Hematopoietic multipotent progenitor cell treated with erythropoietin and hydrocortisone succinate and interleukin-3 and kit ligand, for 4 days (in vitro differentiated cells): ENCODE measurements at places on chromosomes 5 and 9.

GRCh38 chr5:132504746-132505145, 14.2 kb upstream of the IRF1 start:
- DNase-seq: no peak

DNA sequence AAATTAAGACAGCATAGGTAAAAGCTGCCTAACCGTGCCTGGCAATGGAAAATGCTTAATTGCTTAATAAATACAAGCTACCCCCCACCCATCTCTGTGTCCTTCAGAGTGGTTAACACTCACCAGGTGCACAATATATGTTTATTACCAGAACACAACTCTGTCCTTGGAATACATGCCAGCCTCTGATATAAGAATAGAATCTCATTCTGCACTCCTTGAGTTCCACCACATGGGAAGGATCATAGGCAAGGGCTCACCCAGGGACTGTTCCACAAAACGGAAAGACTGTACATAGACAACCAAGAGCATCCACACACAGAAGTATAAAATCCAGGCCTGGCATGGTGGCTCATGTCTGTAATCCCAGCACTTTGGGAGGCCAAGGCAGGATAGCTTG, 91.4 kb downstream of the STRBP start:
- no peak for DNase-seq

DNA sequence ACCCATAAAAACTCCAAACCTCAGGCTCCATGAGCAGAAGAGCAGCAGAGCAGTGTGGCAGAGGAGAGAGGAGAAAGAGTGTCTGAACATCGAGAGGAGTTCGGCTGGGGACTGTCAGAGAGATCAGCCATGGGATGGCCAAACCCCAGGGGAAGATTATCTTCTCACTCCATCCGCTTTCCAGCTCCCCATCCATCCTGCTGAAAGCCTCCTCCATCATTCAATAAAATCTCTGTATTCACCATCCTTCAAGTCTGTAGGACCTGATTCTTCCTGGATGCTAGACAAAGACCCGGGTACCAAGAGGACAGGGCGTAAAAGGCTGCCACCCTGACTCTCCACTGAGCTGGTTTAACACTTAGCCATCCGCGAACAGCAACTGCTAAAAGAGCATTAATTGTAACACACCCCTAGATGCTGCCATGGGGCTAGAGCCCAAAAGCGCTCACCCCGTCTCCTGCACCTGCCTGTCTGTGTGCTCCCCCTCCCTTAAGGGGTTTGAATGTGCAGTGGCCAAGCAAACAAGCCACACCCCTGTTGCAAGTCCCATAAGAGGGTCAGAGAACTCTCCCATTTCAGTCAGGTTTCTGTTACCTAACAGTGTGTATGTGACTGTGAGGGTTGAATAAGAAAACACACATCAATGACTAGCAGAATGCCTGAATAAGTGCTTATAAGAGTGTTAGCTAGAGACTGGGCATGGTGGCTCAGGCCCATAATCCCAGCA, 13.9 kb upstream of the SELENOP start:
- DNase-seq: no peak

GRCh38 chr9:70392189-70392588, 22.3 kb downstream of the KLF9 start:
- DNase-seq: peak; percentile 66

- DNase-seq: peak; percentile 48
These were observed 572 bp downstream of the ZDHHC21 start for GRCh38 chr9:14692470-14693250.

GRCh38 chr5:141356133-141356532, 1.3 kb downstream of the PCDHGA4 start:
- no peak for DNase-seq

- DNase-seq: no peak
These were observed 36.8 kb upstream of the STARD4 start for GRCh38 chr5:111548992-111549649.

- no peak for DNase-seq
These were observed 25.0 kb upstream of the TRIM36 start for GRCh38 chr5:115194676-115195075.

DNA sequence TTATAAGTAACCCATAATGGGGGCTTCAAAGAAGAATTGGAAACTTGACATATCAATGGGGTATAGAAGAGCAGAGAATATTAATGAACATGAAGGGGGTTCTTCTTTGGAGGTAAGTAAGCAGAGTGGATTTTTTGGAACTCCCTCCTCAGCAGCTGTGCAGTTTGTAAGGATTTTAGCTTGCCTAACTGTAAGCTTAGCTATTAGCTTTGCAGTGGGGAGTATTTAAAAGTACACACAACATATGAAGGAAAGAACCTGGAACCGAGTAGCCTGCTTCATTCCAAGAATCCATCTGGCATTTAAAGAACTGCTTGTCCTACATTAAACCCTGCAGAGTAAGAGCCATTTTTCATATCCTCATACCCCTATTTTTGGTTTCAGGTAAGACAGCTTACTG, 2.2 kb upstream of the PBX3 start:
- DNase-seq: no peak

DNA sequence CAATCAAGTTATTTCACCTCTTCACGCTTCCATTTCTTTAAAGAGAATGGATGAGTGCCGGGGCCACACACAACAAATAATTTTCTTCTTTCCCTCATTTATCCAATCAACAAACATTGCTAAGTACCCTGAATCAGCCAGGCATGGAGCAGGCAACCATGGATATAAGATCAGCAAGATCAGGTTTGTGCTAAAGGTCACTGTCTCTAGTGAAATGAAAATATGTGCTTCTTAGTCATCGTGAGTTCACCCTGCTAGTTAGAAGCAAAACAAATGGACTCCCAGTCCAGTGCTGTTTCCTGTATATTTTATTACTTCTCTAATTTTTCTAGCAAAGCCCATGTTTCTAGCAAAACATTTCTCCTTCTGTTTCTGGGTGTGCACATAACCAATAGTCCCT, 629.2 kb downstream of the BNC2 start:
- DNase-seq: no peak

GRCh38 chr5:157516006-157516405, 56.0 kb downstream of the NIPAL4 start:
- no peak for DNase-seq

DNA sequence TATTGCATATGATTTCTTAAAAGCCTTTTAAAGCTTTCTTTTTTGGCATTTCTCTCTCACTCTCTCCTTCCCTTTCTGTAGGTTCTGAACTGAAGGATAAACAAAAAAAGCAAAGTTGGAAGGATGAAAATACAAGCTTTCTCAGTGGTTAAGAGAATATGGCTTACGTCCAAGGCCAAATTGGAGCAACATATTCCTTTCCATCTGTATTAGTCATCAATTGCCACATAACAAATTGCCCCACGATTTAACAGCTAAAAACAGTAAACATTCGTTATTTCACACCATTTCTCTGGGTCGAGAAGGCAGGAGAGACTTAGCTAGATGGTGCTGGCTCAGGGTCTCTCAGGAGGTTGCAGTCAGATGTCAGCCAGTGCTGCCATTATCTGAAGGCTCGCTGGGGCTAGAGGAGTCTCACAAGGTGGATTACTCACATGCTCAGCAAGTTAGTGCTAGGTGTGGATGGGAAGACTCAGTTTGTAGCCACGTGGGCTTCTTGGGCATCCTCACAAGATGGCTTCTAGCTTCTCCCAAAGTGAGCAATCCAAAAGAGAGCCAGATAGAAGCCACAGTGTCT, 2.0 kb upstream of the ROR2 start:
- DNase-seq: no peak

DNA sequence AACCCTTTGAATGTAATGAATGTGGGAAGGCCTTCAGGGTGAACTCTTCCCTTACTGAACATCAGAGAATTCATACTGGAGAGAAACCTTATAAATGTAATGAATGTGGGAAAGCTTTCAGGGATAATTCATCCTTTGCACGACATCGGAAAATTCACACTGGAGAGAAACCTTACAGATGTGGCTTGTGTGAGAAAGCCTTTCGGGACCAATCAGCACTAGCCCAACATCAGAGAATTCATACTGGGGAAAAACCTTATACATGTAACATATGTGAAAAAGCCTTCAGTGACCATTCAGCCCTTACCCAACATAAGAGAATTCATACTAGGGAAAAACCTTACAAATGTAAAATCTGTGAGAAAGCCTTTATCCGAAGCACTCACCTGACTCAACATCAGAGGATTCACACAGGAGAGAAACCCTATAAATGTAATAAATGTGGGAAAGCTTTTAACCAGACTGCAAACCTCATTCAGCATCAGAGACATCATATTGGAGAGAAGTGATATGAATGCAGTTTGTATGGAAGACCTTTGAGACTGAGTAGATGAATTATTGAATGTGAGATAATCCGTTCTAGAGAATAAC, 24.6 kb downstream of the ZNF454 start:
- DNase-seq: no peak

- no peak for DNase-seq
These were observed 1622.5 kb downstream of the MAT2B start for GRCh38 chr5:165127941-165128340.

GRCh38 chr5:107705402-107706014, 34.8 kb upstream of the EFNA5 start:
- no peak for DNase-seq

- DNase-seq: peak; percentile 5
These were observed 133.4 kb downstream of the ACTBL2 start for GRCh38 chr5:57349214-57349613.

- DNase-seq: no peak
These were observed 55.0 kb downstream of the ECPAS start for GRCh38 chr9:111429175-111429574.

DNA sequence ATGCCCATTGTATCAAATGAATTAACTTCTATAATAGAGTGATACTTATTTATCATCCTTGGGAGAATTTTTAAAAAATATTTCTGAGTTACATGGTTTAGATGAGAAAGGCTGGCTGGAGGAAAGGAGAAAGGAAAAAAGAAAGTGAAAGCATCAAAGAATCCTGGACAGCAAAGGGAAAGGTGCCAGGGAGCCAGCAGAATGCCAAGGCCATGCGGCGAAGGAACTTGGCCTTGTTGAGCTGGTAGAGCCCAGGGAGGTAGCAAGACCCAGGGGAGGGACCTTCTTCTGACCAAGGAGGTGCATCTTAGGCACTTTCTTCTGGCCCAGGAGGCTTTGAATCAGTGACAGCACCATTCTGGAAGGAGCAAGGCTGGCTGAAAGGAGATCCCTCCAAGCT, 240.5 kb downstream of the ENC1 start:
- no peak for DNase-seq

DNA sequence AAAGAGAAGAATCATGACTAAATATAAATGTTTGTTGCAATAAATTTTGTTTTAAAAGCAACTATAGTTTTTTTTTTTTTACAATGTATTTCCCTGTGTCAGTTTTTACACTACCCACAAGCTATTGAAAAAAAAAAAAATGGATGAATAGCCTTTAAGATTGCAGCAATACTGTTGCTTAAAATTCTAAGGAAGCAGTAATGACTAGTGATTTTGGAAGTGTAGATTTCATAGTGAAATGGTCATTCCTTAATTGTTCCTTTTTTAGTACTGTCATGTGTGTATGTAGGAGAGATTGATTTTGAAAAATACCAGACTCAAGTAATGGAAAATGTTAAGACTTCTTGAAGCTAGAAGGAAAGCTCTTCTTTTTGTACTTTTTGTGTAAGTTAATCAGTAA, 53.1 kb downstream of the NDUFS4 start:
- no peak for DNase-seq

DNA sequence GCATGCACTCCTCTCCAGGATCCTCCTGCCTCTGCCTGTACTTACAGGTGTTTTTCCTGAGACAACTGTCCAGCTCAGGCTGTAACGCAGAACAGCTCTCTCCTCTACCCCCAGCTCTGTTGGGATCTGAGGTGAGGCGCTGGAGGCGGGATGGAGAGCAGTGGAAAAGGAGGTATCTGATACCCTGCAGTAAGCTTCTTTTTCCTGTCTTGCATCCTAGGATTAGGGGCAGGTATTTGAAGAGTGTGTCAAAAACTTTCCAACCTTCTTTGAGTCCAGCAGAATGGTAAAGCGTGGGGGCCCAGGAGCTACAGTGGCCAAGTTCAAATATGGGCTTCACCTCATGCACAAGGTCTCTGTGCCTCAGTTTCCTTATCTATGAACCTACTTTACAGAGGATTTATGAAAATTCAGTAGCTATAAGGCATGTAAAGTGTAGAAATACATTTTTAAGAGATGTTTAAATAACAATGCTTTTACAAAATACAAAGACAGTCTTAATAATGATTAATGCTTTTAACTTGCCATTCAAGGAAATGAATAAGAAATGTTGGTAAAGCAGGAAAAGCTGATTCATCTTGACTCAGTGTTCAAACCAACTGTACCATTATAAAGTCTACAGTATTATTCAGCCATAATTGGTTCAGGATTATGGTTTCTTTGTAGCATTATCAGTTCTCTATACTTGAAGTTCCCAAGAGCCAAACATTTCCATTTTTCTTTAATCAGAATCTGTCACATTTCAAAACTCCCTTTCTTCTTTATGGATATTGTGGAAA, 26.1 kb downstream of the MAP1B start:
- DNase-seq: no peak

DNA sequence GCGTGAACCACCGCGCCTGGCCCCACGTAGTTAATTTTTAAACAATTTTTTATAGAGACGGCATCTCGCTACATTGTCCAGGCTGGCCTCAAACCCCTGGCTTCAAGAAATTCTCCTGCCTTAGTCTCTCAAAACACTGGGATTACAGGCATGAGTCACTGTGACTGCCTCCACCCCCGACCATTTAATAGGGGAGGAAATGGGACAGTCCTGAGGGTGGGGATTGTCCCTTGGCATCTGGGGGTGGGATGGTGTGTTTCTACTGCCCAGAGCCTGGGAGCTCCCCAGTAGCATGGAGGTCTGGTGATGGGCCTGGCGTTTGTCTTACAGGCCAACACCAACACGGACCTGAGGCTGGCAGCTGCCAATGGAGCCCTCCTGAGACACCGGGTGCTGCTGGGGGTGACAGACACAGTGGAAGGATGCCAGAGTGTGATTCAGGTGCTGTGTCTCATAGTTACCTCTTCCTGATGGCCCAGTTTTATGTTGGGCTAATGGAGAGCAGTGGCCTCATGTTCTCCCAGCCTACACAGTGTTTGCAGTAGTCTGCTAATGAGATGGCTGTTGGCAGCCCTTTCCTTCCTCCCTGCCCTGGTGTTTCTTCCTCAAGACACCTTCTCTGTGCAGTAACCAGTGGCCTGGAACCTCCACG, 22.5 kb downstream of the TMEM268 start:
- DNase-seq: no peak

GRCh38 chr5:43396762-43397304, 15.4 kb downstream of the CCL28 start:
- peak; percentile 85 for DNase-seq

GRCh38 chr5:89769975-89770374, 639.6 kb downstream of the CETN3 start:
- DNase-seq: no peak
